Mesendoderm (in vitro differentiated cells): ENCODE measurements at places on chromosomes 6 and 20.

DNA sequence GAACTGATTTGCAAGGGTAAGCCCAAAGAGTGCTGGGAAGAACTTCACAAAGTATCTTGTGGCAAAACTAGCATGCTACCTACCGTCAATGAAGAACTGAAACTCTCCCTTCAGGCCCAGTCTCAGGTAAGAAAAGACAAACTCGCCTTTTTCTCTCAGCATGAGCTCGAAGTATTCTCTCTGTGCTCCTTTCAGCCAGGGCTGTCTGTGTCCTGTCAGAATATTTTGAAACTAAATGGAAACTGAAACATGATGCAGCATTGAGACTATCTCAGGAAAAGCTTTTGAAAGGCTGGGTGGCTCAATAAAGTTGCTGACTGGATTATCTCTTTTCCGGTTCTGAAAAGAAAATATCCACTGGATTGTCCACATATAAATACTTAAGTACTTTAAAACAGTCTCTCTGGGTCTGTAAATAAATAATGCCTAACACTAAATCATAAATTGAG is 696 bp downstream of the CALHM5 start:
- no peak for DNase-seq

- DNase-seq = no peak
These were observed 91.9 kb downstream of the FOXF2 start for GRCh38 chr6:1481286-1481685.

DNA sequence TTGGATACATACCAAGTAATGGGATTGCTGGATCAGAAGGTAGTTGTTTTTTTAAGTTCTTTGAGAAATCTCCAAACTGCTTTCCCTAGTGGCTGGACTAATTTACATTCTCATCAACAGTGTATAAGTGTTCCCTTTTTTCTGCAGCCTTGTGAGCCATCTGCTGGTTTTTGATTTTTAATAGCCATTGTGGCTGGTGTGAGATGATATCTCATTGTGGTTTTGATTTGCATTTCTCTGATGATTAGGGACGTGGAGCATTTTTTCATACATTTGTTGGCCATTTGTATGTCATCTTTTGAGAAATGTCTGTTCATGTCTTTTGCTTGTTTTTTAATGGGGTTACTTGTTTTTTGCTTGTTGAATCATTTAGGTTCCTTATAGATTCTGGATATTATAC is 34.8 kb downstream of the TOP1 start:
- DNase-seq = no peak

- DNase-seq = no peak
These were observed 114.2 kb downstream of the COL12A1 start for GRCh38 chr6:75091467-75092190.

DNA sequence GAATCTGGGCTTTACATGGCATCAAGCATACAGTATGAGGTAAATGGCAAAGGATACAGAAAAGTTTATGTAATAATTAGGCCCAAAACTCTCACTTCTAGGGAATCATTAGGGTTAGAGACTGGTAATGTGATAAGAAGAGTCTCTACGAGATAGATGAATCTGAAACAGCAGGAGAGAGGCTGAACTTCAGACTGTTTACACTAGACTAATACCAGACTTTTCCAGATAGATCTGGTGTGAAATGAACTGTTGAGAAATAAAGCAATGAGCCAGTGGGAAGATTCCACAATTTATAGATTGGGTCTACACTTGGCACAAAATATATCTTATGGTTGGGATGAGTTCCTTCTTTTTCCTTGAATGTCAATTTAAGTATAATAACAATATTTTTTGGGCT is 134.3 kb downstream of the MAN1A1 start:
- no peak for DNase-seq

- no peak for DNase-seq
These were observed 1.9 kb downstream of the TBPL1 start for GRCh38 chr6:133954657-133955576.

DNA sequence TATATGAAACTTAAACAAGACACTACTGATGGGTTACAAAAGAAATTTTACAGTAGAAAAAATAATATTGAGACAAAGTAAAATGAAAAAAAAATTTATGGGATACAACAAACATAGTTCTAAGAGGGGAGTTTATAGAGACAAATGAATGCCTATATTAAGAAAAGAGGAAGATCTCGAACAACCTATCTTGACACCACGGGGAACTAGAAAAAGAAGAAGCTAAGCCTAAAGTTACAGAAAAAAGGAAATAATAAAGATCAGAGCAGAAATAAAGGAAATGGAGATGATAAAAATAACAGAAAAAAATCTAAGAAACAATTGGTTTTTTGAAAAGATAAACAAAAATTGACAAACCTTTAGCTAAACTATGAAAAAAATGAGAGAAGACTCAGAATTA is 9.1 kb upstream of the ECHDC1 start:
- no peak for DNase-seq

DNA sequence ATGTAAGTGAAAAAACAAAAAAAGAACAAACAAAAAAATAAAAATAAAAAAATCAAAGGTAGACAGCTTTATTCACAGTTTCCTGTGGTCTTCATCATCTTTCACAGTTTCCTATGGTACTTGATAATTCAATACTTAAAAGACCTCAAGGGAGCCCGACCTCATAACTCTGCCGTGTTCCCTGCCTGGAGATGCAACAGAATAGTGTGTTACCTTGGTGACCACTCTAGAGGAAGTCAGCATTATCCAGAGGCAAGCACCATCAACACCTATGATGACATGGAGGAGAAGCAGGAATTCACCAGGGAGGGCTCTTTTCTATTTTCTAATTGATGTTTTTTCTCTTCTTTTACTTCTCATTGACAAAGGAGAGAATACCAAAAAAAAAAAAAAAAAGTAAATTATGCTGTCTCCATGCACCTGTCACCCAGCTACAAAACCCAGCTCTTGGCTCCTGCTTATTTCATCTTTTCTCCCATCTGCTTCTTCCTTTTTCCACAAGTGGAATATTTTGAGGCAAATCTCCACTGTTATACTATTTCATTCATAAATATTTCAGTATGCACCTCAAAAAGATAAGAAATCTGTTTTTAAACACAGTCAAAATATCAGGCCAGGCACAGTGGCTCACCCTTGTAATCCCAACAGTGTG is 95.8 kb upstream of the STXBP5 start:
- peak; percentile 10 for DNase-seq

- no peak for DNase-seq
These were observed 443.7 kb downstream of the GJA1 start for GRCh38 chr6:121879149-121879548.

GRCh38 chr6:148999501-148999900 is 252.7 kb downstream of the UST start:
- DNase-seq = no peak

DNA sequence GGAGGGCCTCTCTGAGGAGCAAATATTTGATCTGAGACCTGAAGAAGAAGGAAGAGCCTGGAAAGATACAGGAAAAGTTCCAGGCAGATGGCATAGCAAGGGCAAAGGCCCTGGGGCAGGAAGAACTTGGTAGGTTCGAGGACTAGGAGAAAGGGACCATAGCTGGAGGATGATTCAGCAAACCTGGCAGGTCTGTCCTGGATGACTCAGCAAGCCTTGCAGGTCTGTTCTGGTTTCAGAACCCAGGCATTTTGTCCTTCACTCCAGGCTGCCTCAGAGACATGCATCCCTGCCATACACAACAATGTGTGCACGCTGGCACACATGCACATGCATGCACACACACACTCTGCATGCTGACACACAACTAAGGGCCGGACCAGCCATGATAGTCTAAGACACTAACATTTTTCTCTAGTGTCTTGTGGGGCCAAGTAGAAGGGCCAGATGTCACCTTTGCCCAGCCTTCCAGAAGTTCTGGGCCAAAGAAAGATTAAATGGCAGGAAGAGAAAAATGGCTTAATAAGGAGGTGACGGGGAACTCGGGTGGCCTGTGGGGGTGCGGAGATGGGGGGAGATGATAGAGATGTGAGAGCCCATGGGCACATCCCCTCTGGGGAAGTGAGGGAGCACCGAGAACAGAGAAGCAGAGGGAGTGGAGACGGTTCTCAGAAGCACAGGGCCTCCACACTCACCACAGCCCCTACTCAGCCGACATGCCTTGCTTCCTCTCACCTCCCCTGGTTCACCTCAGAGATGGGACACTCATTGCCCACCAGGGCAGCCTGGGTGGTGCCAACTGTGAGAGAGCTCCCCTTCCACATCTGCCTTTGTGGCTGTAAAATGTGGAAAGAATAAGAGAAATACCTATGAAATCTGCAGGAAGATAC is 15.4 kb upstream of the TRIB3 start:
- peak; percentile 76 for DNase-seq

GRCh38 chr20:40868551-40869217 is 159.9 kb upstream of the TOP1 start:
- DNase-seq = no peak

GRCh38 chr6:111850295-111850937 is 22.8 kb downstream of the FYN start:
- DNase-seq = no peak

DNA sequence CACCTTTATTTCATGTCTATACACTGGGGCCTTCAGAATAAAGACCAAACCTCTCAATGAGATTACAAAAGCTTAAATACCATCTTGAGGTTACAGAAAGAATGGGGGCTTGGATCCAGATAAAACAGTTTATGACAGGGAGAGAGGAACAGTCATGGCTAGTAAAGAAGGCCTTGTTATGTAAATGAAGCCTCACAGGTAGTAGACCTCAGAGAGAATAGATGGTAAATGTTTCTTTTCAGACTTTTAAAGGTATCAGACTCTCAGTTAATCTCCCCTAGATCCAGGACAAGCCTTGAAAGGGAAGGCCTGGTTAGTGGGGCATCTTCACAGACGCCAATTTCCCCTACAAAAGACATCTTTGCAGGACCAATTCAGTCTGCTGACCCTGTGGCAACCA is 1325.6 kb downstream of the HACE1 start:
- no peak for DNase-seq

DNA sequence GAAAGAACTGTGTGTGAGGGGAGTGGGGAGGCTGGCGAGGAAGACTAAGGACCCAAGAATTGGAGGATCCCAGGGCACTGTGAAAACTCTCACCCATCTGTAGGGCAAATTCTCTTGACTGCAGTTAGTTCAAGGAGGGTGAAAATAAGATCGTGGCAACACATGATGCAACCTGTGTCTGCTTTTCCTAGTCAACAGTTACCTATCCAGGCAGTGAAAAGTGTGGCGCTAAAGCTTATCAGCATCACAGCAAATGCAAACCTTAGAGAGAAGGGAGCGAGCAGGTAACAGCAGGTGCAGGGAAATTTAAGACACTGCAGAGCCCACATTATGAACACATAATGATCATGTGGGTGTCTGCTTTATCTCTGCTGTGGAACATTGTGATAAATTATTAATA is 97.7 kb upstream of the SGK1 start:
- no peak for DNase-seq
